ENCODE measurements at places on chromosomes 11 and 22.

DNA sequence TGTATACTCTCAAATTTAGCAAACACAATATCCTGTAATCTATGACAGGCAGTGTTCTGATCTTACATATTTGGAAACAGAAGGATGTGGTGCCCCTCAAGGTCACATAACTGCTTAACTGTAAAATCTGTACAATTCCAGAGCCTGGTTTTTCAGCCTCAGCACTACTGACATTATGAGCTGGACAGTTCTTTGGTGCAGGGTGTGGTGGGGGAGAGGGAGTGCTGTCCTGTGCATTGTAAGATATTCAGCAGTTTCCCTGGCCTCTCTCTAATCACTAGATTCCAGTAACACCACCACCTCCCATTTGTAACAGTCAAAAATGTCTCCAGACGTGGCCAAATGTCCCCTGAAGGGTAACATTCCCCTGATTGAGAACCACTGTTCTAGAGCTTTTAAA is 1.8 kb upstream of the OR5B21 start:
- DNase-seq: no peak

DNA sequence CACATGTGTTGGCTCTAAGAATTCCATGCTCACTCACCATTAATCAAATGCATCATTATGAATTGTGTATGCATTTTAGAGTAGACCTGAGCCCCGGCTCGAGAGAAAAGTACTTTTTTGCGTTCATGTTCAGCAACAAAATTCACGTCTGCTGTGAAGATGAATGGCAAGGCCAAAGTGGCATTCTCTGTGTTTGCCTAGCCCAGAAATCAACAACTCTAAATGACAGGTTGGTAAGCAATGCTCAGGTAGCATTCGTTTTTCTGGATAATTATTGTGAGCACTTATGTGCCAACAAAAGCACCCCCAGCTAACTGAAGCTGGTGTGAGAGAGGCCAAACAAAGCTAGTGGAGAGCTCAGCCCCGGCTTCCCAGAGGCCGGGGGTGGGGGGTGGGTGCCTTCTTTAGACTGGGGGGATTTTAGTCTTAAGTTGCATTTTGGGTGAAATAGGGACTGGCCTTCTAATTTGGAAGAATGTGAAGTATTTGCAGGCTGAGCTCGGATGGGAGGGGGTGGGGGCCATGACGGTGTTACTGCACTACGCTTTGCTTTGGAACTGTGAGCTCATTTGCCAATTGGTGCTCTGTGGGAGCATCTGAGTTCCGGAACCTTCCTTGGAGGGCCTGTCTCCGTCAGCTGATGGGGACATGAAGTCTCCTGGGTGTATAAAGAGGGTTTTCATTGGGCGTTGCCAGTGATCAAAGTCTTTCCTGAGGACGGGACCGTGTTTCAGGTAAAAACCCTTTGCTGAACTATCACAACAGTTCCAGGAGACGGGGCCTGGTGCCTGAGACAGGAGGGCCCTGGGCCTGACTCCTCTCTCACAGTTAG is 29.0 kb upstream of the ALX4 start:
- no peak for DNase-seq

GRCh38 chr11:109707411-109707810 is 285.4 kb downstream of the C11orf87 start:
- no peak for DNase-seq

- DNase-seq: no peak
These were observed 1.1 kb downstream of the SEPTIN5 start for GRCh38 chr22:19715188-19715930.

DNA sequence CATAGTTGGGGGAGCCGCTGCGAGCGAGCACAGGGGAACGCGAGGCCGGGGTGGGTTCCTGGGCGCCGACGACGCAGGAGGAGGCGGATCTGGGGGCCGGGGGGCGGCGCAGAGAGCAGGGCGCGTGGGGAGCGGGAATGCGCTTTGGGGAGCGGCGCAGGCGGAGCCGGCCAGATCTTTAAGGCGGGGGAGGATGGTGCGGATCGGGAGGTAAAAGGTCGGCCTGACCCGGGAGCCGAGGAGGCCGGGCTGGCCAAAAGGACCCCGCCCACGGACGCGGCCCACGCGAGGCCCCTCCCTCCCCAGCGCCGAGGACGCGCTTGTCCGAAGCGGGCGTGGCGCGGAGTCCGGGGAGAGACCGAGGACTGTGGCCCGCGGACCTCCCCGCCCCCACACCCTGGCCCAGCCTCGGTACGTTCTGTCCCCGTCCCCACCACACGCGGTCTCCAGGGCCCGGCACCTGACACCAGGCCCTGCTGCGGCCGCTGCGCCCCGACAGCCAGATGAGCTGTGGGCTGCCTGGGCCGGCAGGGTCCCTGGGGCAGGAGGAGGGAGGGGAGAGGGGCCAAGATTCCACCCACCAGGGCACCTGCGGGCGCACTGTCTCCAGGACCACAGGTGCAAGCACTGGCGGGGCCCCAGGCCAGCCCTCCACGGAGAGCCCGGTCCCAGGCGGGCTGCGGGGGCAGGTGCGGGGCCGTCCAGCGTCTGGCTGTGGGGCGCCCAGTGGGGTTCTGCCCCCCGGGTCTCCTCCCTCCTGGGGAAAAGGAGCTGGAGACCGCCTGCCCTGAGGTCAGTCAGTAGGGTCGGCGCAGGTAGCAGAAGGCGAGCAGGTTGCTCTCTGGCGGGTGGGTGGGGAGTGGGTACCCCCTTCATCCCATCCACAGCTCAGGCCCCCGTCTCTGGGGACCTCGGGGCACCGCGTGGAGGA is 10.9 kb downstream of the PIM3 start:
- peak; percentile 78 for DNase-seq

DNA sequence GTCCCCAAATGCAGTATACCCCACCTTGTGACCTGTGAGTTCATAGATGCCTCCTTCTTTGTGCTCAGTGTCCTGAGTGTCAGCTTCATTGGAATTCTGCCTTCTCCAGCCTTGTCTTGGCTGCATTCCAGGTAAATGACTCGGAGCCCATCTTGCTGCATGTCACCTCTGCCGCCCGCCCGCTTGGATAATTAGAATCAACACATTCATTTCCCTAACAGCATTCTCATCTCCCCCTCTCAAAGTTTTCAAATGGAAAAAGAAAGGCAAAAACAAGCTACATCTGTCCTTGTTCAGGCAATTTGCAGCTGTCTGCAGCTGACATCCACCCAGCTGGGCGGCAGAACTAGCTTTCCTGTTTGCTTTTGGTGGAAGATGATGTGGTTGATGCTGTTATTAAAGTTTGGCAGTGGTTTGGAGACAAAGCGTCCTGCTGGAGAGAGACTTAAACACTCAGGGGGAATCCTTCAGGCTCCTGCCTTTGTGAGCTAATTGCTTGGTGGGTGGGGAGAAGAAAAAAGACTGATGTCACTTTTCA is 198.8 kb upstream of the SEZ6L start:
- no peak for DNase-seq

- no peak for DNase-seq
These were observed 78.7 kb downstream of the NECTIN1 start for GRCh38 chr11:119650251-119650650.

GRCh38 chr11:107427569-107428180 is 29.9 kb downstream of the CWF19L2 start:
- DNase-seq: no peak

DNA sequence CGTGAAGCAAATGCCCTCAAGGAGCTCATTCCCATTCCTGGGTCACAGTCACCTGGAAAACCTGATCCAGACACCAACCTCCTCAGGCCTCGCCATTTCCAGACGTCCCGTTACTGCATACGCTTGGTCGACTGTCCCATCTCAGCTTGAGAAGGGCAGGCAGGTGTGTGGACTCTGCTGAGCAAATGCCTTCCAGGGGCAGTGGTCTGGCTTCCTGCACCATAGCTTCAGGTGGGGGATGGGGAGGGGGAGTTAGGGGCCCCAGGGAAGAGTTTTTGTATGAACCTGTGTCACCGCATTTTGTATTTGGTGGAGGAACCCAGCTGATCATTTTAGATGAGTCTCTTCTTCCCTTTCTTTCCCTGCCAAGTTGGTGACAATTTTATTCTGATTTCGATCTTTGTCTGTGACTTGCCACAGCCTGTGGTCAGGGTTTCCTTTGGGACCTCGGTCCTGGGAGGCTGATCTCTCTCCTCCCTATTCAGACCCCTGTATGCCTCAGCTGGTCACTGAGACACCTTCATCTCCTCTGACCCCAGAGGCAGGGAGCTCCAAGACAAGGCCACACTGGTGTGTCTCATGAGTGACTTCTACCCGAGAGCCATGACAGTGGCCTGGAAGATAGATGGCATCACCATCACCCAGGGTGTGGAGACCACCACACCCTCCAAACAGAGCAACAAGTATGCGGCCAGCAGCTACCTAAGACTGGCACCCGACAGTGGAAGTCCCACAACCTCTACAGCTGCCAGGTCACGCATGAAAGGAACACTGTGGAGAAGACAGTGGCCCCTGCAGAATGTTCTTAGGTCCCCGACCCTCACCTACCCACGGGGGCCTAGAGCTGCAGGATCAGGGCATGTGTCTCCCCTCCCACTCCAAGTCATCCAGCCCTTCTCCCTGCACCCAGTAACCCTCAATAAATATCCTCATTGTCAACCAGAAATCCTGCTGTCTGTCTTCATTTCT is 22.9 kb downstream of the IGLL5 start:
- DNase-seq: no peak

DNA sequence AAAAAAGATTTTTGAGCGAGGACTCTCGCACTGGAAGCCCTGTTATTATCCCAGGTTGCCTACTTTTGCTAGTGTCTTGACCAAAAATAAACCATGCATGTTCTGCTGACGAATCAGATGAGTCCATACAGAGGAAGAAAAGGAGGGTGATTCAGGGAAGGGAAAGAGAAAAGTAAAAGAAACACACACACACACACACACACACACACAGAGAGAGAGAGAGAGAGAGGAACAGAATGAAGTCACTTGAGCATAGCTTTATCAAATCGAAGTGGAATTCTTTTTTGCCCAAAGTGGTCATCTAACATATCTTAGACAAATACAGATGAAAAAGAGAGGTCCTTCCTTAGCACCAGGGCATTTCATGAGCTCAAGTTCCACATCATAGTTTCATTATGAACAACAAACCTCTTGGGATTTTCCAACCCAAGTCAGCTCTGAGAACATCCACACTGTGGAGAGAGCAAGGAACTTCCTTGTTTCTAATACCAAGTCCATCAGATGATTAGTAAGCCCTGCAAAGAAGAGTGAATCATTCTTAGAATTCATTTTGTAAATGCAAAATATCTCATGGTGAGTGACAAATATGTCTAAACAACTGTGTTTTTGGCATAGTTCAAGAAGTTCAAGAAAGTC is 7.7 kb upstream of the MMP12 start:
- DNase-seq: peak; percentile 60

DNA sequence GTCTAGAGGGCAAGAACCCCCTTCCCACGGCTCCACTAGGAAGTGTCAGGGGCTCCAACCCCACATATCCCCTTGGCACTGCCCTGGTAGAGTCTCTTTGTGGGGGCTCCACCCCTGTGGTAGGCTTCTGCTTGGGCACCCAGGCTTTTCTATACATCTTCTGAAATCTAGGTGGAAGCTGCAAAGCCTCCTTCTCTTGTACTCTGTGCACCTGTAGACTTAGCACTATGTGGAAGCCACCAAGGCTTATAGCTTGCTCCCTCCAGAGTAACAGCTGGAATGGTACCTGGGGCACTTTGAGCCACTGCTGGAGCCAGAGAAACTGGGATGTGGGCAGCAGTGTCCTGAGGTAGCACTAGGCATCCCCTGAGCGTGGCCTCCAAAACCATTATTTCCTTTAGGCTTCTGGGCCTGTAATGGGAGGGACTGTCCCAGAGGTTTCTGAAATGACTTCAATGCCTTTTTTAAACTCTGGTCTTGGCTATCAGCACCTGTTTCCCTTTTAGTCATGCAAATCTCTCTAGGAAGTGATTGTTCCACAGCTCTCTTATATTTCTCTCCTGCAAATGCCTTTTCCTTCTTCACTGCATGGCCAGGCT is 68.4 kb downstream of the TRAF6 start:
- DNase-seq: no peak

DNA sequence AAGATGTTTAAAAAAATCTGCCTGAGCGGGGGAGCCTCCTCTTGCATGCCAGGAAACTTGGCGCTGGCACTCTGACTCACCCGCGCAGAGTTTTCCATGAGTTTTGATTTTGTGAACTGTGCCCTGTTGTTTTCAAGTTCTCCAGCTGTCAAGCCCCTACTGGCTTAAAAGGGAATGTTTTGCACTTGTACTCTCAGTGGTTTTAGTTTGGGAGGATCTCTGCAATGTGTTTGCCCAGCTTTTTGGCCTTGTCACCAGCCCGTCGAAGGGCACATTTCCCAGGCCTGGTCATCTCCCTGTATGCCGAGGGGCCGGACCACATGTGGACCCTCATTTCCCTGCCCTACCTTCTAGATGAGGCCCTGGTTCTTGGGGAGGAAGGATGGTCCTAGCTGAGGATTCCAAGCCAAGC is 12.2 kb downstream of the MRGPRF start:
- DNase-seq: peak; percentile 83

GRCh38 chr11:134126217-134126822 is 57.4 kb downstream of the JAM3 start:
- DNase-seq: peak; percentile 91
